ENCODE measurements at places on chromosomes 4 and X. TPM values are rescaled to one million over a fixed set of nuclear protein-coding genes. Genes with fewer than 3 reads are reported as not detected.

The AFF2 gene
- total RNA-seq, result 0.77 TPM

The MAGEB10 gene
- total RNA-seq, result not detected

The SLC9B1 gene
- total RNA-seq, result 1.4 TPM

The INTS12 gene
- 16.3 TPM for total RNA-seq

The MEPE gene
- total RNA-seq, result not detected

The SHROOM4 gene
- not detected for total RNA-seq

The TMSB15B gene
- total RNA-seq, result 6.4 TPM

The MSX1 gene
- not detected for total RNA-seq

The RAPGEF2 gene
- total RNA-seq, result 34.8 TPM

The STATH gene
- total RNA-seq, result not detected

The TIGD4 gene
- 0.23 TPM for total RNA-seq

The ZNF630 gene
- total RNA-seq, result 3.0 TPM

The FAM9C gene
- total RNA-seq, result 0.41 TPM

The FHIP1A gene
- 0.66 TPM for total RNA-seq

The PPEF2 gene
- not detected for total RNA-seq

The UNC5C gene
- not detected for total RNA-seq

The AREG gene
- total RNA-seq, result 0.49 TPM

The PNMA6A gene
- 0.84 TPM for total RNA-seq

The RTL3 gene
- total RNA-seq, result not detected

The USP38 gene
- total RNA-seq, result 19.4 TPM

The HMGN5 gene
- total RNA-seq, result 5.8 TPM

The CHRNA9 gene
- total RNA-seq, result not detected

The C4orf50 gene
- total RNA-seq, result 0.12 TPM

The SPINK2 gene
- 1.1 TPM for total RNA-seq

The PCDH19 gene
- not detected for total RNA-seq
